SK-N-SH (cell line): ENCODE measurements at places on chromosomes 13 and 19. TPM values are rescaled to one million over a fixed set of nuclear protein-coding genes. Genes with fewer than 3 reads are reported as not detected.

GRCh38 chr13:100347968-100348367 is 240.6 kb downstream of the GGACT start:
- DNase-seq: no peak

DNA sequence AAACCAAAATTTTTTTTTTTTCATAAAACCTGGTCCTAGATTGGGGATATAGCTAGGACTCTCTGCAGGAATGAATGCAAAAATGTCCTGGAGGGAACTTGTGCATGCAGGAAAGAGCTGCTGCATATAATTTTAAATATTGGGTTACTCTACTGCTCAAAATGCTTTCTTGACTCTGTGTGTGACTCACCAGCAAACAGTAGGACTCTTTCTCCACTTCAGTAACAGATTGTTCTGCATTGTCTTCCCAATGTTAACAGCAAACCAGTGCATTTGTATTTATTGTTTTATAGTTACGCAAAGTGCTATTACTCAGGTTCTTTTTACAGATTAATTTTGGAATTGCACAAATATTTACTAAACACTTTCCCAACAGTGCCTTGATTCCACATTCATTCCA is 163.7 kb upstream of the KL start:
- DNase-seq: no peak

The CYP2F1 gene
- not detected in 2 replicates for polyA plus RNA-seq

The LILRB1 gene
- not detected in 2 replicates for polyA plus RNA-seq

The SMIM24 gene
- 0.12 TPM in 1 of 2 replicates, not detected in the other for polyA plus RNA-seq
